ENCODE measurements at places on chromosomes 7 and 10. TPM values are rescaled to one million over a fixed set of nuclear protein-coding genes. Genes with fewer than 3 reads are reported as not detected.
A peak's percentile ranks its signal among the peaks of the same experiment; 100 is the strongest.

Gene C7orf57
- not detected for total RNA-seq

Gene ACSL5
- 34.1 TPM for total RNA-seq

Gene SMKR1
- 2.0 TPM for total RNA-seq

Gene GFRA1
- total RNA-seq = 18.3 TPM

Gene LRRC18
- 0.20 TPM for total RNA-seq

Gene FBXL13
- total RNA-seq = 2.5 TPM

Gene ZP3
- 5.6 TPM for total RNA-seq

GRCh38 chr10:17647326-17647725 lies 3.4 kb downstream of the STAM start:
- no peak for DNase-seq

DNA sequence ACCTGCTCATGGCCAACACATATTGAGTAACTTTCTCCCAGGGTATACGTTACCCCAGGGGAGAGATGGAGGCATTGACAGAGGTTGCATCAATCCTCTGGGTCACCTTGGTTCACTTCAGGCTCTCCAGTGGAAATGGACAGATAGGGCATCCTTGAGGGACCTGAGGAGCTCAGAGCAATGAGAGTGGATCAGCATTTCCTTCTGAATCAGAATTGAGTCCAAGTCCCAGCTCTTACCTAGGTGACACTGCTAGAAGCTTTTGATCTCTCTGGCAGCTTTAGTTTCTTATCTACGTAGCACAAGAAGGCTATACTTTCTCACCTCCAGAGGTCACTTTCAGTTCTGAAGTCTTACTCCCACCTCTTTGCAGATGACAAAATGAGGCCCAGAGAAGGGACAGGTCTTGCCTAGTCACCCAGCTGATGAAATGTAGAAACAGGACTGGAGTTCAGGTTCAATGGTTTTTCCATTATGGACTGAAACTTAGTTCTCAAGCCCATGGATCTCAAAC lies 35.2 kb downstream of the PANK1 start:
- DNase-seq = no peak

GRCh38 chr7:54841772-54842697 lies 83.0 kb upstream of the SEC61G start:
- DNase-seq = no peak

DNA sequence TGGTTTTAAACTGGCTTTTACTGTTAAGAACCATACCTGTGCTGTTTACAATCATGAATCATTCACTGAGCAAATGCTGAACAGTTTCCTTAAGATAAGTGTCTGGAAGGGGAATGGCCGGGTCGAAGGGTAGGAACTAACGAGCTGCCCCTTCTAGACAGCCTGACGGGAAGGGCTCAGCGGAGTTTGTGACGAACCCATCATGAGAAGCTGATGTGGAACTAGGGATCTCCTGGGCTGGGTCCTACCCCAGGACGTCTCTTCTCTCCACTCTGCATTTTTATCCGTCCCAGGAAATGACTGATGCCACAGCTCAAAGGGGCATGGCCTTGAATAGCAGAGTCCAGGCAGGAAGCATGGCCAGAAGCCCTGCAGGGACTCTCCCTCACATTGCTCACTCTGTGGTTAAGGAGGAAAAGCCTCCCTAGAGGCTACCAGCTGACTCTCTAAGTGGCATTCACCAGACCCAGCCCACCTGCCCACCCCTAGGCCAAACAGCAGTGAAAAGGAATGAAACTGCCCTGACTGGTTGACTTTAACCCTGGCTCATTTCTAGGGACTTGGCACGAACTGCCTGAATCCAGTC lies 112.0 kb downstream of the PFKFB3 start:
- no peak for DNase-seq

GRCh38 chr7:80330434-80330833 lies 181.4 kb downstream of the GNAT3 start:
- DNase-seq = no peak

GRCh38 chr7:17155529-17155928 lies 142.9 kb upstream of the AHR start:
- no peak for DNase-seq

- no peak for DNase-seq
Observed at GRCh38 chr10:13567030-13567429, 19.7 kb upstream of the PRPF18 start.

DNA sequence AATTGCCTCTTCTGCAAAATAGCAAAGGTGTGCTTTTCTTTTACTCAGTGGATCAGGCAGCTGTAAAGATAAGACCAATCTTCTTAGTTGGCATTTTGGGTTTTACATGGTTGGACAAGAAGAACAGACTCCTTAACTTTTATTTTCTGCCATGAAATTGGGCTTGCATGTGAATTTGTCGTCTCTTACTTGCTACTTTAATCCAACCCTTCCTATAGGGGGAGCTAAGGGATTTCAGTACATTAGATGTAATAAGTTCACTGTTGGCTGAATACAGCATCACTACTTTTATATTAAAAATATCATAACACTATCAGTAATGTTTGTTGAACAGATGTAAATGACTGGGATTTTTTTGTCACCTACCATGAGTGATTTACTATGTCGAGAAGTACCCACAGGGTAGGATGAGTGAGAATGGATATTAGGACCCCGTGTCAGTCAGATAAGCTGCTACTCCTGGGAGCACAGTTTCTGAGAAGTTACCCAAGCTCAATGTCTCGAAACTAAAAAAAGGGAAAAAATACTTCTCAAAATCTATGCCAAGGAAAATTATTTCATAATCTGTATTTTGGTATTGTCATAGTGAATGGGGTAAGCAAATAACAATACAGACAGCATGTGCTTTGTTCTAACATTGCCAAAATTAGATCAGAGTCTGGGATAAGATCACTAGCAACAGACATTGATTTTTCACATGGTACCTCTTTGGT lies 127.4 kb upstream of the AGR3 start:
- DNase-seq = no peak

DNA sequence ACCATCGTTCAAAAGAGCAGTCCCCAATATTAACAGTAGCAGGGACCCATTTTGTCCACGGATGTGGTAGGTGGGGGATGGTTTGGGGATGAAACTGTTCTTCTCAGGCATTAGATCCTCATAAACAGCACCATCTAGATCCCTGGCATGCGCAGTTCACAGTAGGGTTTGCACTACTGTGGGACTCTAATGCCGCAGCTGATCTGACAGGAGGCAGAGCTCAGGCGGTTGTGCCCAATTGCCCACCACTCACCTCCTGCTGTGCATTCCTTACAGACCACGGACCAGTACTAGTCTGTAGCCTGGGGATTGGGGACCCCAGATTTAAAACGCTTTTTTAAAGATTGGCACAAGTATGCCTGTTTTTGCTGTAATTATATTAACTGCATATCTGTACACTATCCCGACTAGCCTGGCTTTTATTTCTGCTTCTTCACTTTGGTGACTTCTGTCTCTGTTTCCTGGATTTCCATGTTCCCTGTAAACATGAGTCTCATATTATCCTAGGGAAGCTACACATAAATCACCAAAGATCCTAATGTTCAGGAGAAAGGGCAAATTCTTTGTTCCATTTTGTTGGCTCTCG lies 163.3 kb upstream of the AKR1E2 start:
- no peak for DNase-seq

DNA sequence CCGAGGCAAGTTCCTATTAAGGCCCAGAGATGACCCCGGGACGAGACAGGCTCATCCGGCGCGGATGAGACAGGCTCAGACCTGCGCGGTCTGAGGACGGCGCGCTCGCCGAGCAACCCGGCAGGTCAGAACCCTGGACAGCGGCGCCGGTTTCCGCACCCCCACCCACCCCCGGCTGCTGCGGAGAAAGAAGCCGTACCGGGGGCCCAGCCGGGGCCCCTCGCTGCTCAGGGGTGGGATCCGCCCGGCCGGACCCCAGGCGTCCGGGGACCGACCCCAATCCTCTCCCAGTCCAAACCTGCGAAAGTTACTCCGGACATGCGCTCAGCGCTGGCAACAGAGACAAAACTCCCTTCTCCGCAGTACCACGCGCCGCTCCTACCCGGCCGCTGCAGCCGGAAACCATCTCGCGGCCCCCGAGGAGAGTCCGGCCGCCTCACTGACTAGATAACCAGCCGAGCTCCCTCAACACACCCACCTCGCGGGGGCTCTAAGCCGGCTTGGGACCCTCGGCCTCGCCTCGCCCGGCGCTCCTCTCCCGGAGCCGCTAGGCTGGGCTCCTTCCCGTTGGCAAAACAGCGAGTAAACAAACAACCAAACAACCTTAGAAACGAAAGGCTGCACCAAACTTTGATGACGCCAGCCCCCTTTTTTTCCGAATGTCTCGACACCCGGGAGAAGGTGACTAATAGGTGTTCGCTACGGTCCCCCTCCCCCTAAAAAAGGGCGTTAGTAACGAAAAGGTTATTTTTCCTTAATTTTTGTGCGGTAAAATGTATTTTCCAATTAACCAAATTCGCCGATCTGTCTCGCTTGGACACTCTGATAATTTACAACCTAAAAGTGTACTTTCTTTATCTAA lies 2.3 kb upstream of the DRGX start:
- peak; percentile 55 for DNase-seq

DNA sequence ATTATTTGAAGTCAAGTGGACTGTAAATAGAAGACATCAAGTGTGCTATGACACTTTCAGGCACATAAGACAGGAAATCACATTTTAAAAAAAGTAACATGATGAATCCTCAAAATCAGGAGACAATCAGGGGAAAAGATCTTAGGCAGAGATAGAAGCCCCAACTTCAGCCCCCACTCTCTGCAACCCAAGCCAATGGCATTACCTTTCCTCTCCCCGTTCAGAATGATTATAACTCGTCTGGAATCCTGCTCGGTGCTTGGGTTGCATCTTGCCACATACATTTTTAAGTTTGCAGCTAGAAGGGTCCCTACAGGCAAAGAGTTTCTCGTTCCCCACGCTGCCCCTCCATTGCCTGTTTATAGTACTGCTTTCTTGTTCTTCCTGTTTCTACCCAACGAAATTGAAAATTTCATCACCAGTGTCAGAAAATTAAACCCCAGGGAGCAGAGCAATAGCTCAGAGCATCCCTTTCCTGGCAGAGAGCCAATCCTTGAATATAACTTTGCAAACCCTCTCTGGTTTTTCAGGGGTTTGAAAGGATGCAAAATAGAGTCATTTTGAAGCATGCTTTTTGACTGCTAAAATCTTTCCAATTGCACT lies 260.5 kb upstream of the AOAH start:
- no peak for DNase-seq

DNA sequence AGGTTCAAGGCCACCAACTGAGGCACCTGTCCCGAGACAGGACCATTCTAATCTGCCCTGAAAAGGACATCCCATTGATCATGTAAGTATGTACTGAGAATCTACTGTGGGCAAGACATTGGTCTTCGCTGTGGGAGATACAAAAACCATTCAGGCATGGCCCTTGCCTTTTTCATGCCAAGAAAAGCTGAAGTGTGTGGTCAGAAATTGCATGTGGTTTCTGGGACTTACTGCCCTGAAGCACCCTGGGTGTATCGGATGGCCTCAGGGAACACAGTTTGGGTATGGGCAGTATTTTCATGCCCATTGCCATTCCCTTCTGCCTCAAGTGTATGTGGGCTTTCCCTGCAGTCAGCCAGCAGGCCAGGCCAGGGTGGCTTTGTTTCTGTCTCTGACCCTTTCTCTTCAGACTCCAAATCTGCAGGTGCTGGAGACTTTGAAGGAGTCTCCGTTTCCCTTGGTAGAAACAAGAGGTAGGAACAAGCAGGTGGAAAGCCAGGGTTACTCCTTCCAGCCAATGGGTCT lies 285.7 kb downstream of the ZEB1 start:
- DNase-seq = peak; percentile 7

DNA sequence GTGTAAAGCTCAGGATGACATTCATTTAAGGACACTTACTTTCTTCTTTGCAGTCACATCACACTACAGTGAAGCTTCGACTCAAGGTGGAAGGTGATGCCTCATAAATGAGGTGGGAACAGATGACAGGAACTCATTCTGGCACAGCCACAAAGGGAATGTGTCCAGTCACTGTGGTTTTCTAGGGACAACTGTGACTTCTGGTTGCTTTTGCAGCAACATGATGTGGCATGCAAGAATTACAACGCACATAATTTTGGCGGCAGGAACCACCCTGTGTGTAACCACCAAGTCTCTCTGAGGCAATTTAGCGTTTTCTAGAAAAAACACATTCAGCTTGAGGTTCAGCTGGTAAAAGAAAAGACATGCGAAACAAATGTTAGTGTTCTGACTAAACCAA lies 32.0 kb upstream of the FERD3L start:
- DNase-seq = no peak

DNA sequence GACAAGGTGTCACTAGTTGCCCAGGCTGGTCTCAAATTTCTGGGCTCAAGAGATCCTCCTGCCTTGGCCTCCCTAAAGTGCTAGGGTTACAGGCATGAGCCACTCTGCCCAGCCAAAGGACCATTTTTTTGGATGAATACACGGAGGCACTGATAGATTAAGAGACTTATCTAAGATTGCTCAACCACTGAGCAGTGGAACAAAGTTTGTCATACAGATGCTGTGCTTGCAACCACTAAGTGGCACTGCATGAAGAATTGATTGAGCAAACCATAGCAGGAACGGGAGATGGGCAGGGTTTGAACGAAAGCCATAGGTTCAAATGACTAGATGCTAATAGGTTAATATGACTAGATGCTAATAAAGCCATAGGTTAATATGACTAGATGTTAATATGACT lies 61.1 kb downstream of the EBLN1 start:
- DNase-seq = no peak

- DNase-seq = no peak
Observed at GRCh38 chr7:148670807-148671206, 27.9 kb upstream of the CUL1 start.

All from mucosa of gallbladder (tissue), 1 donor.